ENCODE measurements at places on chromosomes 2 and 18. TPM values are rescaled to one million over a fixed set of nuclear protein-coding genes. Genes with fewer than 3 reads are reported as not detected.

- H3K4me1 ChIP-seq = no peaks in the 10 kb centered on the region
- no peak overlapping the region for H3K4me3 ChIP-seq
Measured at GRCh38 chr2:162300266-162300665, 18.2 kb downstream of the IFIH1 start.

DNA sequence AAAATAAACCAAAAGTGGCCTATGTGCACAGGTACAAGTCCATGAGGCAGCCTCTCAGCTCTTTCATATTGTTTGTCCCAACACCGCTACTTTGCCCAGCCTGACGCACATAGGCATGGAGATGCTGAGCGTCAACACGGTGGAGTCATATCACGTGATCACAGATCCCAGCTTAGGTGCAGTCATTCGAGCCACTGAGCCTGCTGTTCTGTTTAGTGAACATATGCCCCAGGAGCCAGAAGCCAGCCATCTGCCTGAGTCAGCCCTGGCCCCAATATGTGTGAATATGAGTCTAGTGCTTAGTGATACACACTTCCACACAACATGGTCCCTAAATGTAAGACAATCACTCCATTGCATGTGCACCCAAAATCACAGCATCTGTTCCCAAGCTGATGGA lies 88.2 kb upstream of the LCLAT1 start:
- H3K36me3 ChIP-seq = no peaks in the 10 kb centered on the region
- no peaks in the 10 kb centered on the region for H3K27me3 ChIP-seq
- no peak overlapping the region for H3K27ac ChIP-seq

DNA sequence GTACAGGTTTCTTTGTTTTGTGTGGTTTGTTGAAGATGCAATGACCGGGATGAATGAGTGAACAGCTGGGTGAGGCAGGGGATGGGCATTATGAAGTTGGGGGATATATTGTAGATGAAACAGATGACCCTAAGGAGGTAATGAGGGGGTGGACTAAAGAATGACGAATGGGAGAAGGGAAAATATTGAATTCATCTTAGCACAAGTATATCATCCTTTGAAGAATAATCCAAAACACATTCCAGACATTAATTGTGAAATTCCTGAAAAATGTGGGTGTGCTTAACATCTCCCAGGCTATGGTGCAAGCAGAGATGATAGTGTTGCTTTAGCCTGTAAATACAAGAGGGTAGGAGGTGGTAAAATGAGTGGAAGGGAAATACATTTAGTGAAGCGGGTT lies 5.8 kb downstream of the CRIM1 start:
- no peak overlapping the region for H3K27ac ChIP-seq
- H3K36me3 ChIP-seq = no peaks in the 10 kb centered on the region
- H3K4me3 ChIP-seq = no peak overlapping the region
- H3K4me1 ChIP-seq = peaks cover 20% of the 10 kb centered on the region
- DNase-seq = no peak
- H3K27me3 ChIP-seq = peaks cover 4% of the 10 kb centered on the region

DNA sequence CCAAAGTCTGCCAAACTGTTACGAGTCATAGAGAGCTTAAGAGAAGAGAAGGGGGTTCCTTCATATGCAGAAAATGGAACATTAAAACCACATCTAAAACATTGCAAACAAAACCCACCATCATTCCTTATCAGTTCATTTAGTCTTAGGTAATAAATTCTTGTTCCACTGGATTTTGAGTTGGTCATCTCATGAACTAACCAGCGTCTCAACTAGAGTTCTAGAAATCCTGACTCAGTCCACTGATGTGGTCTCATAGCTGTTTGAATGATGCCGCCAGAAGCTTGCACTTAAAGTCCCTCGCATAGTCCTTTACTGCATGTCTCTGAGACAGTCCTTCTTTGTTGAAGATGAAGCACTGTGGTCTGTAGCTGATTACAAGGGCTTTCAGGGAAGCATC lies 15.0 kb upstream of the CAB39 start:
- no peak for DNase-seq
- no peaks in the 10 kb centered on the region for H3K4me1 ChIP-seq

Gene INSIG2
- polyA plus RNA-seq = 22.1 TPM

Gene SCN7A
- polyA plus RNA-seq = not detected

Gene CNPPD1
- 74.3 TPM for polyA plus RNA-seq

Gene ALPP
- polyA plus RNA-seq = not detected
